ENCODE measurements at places on chromosomes 7 and 10.
A peak's percentile ranks its signal among the peaks of the same experiment; 100 is the strongest.

GRCh38 chr7:45342236-45342635, 184.6 kb downstream of the RAMP3 start:
- DNase-seq: no peak

GRCh38 chr7:138002096-138002827, 376 bp upstream of the CREB3L2 start:
- peak; percentile 88 for DNase-seq

GRCh38 chr10:62964026-62964425, 147.9 kb upstream of the EGR2 start:
- no peak for DNase-seq

DNA sequence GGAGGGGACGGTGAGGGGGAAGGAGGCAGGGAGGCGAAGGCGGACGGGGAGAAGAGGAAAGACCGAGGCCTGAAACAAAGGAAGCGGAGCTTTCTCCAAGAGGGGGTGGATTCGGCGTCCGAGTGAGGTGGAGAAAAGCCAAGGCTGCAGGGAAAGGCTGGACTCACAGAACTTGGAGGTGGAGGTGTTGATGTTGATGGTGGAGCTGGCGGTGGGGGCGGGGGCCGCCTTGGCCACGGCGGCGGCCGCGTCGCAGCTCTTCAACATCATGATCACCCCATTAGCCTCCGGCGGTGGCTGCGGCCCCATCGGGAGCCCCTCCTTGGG, 578 bp downstream of the CACUL1 start:
- DNase-seq: no peak

DNA sequence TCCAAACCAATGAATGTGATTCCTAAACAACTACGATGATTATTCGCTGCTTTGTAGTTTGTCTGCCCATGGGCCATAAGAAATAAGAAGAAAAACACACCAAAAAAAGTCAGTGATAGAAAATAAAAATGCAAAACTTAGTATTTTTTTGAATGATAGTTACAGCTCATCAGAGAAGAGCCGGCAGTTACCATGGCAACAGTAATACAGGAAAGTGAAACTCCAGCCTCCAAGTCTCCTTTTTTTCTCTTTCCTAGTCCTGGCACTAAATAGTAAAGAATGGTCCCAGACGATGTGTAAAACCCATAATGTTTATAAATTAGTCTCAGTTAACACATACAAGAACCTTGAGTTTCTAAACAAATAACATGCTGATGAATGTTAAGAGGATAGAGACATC, 21.6 kb upstream of the LHFPL3 start:
- DNase-seq: no peak

GRCh38 chr7:148327379-148327778, 263.2 kb upstream of the C7orf33 start:
- no peak for DNase-seq

GRCh38 chr10:132363921-132364593, 32.1 kb downstream of the LRRC27 start:
- no peak for DNase-seq

GRCh38 chr10:131196176-131196885, 115.2 kb downstream of the TCERG1L start:
- no peak for DNase-seq

GRCh38 chr7:117863618-117864017, 9.6 kb downstream of the CTTNBP2 start:
- no peak for DNase-seq

- no peak for DNase-seq
Measured at GRCh38 chr7:9709216-9709615, 1264.5 kb upstream of the PHF14 start.

- DNase-seq: no peak
Measured at GRCh38 chr10:29546773-29547313, 87.9 kb downstream of the SVIL start.

- DNase-seq: no peak
Measured at GRCh38 chr10:69047111-69047832, 40.6 kb upstream of the SRGN start.

- DNase-seq: no peak
Measured at GRCh38 chr10:120492346-120492745, 35.3 kb downstream of the PLPP4 start.

DNA sequence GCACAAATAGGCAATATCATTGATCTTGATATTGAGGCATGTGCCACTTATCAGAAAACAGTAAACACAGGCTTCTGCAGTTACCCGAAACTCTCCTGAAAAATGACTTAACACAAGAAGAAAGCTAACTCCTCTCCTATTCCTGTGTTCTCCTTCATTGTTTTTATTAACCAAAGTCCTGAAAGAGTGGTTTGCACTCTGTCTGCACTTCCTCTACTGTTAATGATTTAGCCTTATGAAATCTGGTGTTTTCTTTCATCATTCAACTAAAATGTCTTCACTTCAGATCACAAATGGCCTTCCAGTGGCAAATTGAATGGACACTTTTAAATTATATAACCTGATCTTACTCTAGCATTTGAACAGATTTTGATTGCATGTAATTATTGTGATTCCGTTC, 630.6 kb upstream of the PHF14 start:
- no peak for DNase-seq

- no peak for DNase-seq
Measured at GRCh38 chr7:23852135-23852534, 142.1 kb downstream of the STK31 start.

DNA sequence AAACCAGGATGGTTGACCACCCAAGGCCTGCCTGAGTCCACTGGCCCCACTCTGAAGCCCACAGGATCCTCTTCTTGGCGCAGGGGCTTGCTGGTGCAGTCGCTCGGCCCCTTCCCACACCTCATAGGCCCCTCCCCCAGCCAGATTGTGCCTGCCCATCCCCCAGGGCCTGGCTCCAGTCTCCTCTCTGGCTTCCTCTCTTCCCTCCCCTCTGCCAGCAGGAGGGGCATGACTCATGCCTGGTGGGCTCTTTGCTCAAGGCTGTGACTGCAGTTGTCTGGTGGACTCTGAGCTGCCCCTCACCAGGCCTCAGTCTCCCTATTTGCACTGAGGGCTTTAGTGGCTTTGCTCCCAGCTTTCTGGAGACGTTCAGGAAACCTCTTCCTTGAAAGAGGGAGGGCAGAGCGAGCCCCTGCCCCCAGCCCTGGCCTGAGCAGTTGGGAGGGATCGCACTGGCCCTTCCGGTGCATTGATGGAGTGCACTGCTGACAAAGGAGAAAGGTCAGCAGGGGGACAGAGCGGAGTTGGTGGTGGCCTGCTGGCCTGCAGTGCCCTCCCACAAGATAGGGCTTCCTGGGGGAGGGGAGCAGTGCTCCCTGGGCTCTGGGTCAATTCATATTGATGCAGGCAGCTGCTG, 60.7 kb downstream of the ZMIZ1 start:
- no peak for DNase-seq

DNA sequence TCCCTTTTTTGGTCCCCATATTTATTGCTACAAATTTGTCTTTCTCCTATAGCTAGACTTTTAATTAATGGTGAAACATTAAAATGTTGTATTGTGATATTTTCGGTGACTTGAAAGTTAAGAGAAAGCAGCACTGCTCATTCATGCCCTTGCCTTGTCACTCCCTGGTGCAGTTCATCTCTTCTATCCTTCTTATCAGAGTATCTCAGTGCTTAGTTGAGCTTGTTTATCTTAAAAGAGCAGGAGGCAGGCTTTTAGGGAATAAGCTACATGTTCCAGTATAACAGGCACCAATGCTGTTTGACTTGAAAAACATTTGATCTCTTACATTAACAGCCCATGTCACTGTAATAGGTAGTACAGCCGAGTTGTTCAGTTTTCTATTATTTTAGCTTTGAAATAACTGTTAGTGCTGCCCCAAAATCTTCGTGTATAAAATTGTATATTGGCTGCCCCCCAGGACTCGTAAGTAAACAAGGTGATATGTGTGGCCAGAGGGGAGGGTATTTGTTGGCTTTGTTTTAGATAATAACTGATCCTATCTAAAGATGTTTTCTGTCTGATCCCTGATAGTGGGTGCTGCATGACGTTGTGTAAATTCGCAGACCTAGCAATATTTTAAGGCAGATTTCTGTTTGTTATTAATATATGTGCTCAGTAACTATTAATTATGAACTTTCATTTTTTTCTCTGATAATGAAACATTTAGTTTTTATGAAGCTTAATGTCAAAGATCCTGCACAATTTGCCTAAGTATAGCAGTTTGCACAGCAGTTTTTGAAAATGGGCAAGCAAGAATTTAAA, 96.5 kb downstream of the BTRC start:
- no peak for DNase-seq

GRCh38 chr10:131691481-131692090, 209.2 kb upstream of the PPP2R2D start:
- no peak for DNase-seq

- DNase-seq: no peak
Measured at GRCh38 chr10:6739530-6740174, 159.6 kb upstream of the PRKCQ start.

- DNase-seq: no peak
Measured at GRCh38 chr7:85356916-85357315, 170.1 kb upstream of the SEMA3D start.

GRCh38 chr10:79024296-79024695, 44.5 kb upstream of the ZMIZ1 start:
- DNase-seq: no peak

DNA sequence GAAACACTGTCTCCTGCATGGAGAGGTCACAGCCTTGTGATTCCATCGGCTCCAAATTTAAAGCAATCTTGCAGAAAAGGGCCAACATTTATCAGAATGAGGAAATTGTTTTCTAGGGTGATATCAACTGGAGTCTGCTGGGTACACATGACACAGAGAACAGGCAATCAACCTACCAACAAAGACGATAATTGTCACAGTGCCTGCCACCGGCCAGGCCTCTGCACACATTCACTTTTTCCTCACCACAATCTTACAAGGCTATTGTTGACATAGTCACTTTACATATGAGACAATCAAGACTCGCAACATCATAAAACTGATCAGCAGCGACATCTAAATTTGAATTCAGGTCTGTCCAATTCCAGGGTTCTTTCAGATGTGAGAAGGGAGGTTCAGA, 189.4 kb downstream of the KCNMA1 start:
- DNase-seq: no peak

Measured in HS-27A (cell line).